ENCODE measurements at places on chromosomes 16 and 17.

DNA sequence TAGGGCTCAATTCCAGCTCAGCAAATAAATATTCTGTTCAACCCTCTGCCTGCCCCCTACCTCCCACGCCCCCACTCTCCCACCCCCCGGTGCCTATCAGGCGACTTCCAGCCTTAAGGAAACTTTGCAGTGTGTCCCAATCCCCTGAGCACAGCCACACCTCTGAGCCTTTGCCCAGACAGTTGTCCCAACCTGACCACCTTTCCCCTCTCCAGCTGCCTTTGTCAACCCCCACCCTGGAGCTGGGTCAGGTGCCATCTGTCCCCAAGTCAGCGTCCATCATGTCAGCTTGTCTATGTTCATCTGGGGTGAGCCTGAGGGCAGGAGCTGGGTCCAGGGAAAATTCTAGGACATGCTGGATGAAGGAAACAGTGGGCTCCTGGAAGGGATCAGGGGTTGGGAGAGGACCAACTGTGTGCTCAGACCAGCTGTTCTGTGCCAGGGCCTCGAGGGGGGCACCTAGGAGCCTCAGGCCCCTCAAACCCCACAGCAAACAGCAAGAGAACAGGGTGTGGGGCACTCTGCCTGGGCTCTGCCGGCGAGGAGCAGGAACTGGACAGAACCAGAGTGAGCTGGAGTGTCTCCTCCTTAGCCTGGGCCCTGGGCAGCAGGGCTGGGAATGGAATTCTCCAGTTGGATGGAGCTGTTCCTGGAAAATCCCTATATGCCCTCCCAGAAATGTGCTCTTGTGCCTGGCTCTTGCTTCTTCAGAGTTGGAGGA lies 17.8 kb downstream of the CDH16 start:
- no peak overlapping the region for H3K4me3 ChIP-seq
- H3K27me3 ChIP-seq, result peaks cover 2% of the 10 kb centered on the region
- no peak overlapping the region for H3K27ac ChIP-seq
- DNase-seq, result no peak
- peaks cover 1% of the 10 kb centered on the region for H3K36me3 ChIP-seq

- H3K4me3 ChIP-seq, result no peak overlapping the region
- no peaks in the 10 kb centered on the region for H3K4me1 ChIP-seq
- DNase-seq, result no peak
- H3K27ac ChIP-seq, result no peak overlapping the region
- H3K36me3 ChIP-seq, result no peaks in the 10 kb centered on the region
These were observed 36.4 kb upstream of the CES5A start for GRCh38 chr16:55911616-55912015.

DNA sequence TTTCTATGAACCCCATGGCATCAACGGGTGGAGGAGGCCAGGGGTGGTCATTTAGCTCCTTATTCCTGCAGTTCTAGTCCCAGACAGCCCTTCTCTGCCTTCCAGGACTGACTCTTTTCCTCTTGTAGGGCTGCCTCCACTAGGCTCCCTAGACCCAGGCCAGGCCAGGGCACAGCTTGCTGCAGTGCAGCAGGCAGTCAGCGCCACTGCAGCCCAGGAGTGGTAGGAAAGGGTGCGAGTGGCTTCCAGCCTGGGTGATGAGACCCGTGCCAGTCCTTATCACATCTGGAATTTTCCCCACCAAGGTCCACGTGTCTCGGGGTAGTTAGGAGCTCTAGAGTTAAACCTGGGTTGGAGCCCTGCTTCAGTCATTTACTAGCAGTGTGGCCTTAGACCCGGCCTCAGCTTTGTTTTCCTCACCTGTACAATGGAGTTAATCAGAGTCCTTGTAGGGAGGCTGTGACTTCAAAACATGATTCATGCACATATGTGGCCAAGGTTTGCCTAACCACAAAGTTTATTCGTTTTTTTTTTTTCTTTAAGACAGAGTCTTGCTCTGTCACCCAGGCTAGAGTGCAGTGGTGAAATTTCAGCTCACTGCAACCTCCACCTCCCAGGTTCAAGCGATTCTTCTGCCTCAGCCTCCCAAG lies 4.7 kb downstream of the SLC5A11 start:
- H3K36me3 ChIP-seq, result no peaks in the 10 kb centered on the region
- DNase-seq, result no peak
- no peak overlapping the region for H3K27ac ChIP-seq
- no peak overlapping the region for H3K4me3 ChIP-seq
- no peaks in the 10 kb centered on the region for H3K4me1 ChIP-seq

DNA sequence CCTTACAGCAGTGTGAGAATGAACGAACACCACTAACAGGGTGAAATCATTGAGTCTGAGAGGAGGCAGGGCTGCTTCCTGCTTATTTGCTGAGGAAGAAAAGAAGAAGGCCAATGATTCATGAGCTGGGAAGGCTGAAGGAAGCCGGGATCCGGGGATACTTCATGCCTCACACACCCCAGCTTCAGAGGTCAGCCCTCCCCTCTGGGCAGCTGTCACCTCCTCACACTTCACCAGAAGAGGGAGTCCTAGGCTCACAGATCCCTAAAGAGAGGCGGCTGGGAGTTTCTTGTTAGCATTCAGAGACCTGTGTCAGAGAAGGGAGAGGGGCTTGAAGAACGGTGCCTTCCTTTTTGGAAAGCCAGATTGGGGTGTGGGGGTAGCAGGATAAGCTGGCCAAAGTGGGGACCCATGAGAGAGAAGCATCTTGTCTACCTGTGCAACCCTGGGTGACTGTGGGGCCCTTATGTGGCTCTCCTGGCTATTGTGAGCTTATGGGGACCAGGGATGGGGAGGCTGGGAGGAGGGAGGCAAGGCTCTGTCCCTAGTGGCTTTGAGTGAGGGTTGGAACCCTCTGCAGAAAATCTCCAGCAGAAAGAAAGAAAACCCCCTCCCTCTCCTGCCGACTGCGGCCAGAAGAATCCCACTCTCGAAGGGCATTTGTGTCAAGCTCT lies 94.6 kb downstream of the RGS9 start:
- peaks cover 2% of the 10 kb centered on the region for H3K36me3 ChIP-seq
- DNase-seq, result peak; percentile 42
- no peak overlapping the region for H3K4me3 ChIP-seq
- H3K27ac ChIP-seq, result no peak overlapping the region
- peaks cover 27% of the 10 kb centered on the region for H3K27me3 ChIP-seq

DNA sequence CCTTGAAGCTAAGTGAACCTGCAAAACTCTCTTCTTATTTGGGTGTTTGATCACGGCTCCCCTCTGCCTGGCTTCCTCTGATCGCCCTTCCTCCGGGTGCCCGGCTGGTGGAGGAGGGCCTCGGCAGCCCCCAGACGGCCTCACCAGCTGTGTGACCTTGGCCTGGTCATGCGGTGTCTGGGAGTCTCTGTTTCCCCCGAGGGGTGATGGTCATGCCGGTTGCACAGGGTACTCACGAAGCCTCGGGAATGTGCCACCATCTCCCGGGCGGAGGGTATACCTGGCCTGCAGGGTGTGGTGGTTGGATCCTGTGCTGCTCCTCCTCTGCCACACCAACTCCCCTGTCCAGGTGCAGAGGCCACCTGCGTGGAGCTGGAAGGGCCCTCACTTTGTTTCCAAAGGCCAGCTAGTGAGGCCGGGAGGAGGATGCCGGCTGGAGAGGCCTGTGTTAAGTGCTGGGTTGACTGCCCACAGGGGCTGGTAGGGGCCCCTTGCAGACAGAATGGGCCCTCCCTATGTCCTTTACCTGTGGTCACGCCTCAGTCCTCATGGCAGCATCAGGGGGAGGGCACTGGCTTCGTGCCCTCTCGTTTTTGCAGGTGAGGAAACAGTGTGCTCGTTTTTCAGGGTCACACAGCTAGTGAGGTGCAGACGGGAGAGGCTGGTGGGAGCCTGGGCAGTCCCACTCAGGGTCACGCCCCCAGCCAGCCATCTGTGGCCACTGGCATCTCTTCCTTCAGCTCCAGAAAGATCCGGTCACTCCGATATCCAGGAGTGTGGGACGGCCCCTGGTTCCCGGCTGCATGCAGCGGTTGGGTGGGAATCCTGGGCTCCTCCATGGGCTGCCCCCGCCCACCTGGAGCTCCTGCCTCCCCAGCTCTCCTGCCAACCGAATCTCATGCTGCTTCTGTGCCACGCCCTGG lies 148.5 kb upstream of the GSE1 start:
- no peaks in the 10 kb centered on the region for H3K36me3 ChIP-seq
- H3K27me3 ChIP-seq, result peaks cover 23% of the 10 kb centered on the region
- no peaks in the 10 kb centered on the region for H3K4me1 ChIP-seq
- DNase-seq, result no peak
- H3K27ac ChIP-seq, result no peak overlapping the region

GRCh38 chr16:29994600-29995323 lies 655 bp downstream of the HIRIP3 start:
- H3K4me1 ChIP-seq, result peaks cover 38% of the 10 kb centered on the region
- H3K27me3 ChIP-seq, result no peaks in the 10 kb centered on the region
- peak overlapping the region; percentile 96 for H3K27ac ChIP-seq
- DNase-seq, result peak; percentile 70

DNA sequence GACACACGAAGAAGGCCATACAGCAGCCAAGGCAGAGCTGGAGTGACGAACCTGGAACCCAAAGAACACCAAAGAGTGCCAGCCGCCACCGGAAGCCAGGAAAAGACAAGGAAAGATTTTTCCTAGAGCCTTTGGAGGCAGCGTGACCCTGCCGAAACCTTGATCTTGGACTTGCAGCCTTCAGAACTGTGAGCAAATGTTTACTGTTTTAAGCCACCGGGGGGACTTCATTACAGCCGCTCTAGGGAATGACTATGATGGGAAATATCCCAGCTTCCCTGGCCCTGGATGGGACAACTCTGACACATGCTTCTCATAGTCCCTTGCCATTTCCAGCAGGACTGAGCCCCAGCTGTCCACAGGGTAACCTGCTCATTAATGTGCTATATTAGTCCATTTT lies 270.6 kb downstream of the HAPSTR1 start:
- DNase-seq, result no peak
- H3K27me3 ChIP-seq, result no peaks in the 10 kb centered on the region
- H3K27ac ChIP-seq, result no peak overlapping the region
- H3K36me3 ChIP-seq, result no peaks in the 10 kb centered on the region

DNA sequence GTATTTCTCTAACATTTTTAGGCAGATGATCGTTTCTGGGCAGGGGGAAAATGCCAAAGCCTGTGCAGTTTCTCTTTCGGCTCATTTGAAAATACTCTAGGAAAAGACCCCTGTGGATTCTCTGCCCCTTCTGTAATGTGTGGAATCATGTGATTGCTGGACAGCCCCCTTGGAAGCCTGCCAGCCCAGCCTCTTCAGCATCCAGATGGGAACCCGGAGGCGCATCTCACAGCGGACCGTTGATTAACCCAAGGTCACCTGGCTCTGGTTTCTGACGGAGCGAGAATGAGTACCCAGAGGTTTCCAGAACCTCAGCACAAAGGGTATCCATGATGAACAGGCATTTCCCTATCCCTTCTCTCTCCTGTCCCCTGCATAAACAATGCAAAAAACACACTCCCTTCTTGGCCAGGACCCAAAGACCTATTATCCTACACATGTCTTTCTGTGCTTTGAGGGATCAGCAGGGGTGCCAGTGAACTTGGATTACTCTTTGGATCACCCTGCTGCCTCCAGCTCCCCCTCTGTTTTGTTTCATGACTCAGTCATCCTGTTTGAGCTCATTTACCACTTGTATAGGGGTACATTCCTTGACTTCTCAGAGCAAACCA lies 957.1 kb upstream of the RBFOX1 start:
- no peaks in the 10 kb centered on the region for H3K27me3 ChIP-seq
- DNase-seq, result no peak
- no peaks in the 10 kb centered on the region for H3K4me1 ChIP-seq
- H3K36me3 ChIP-seq, result no peaks in the 10 kb centered on the region
- H3K27ac ChIP-seq, result no peak overlapping the region

DNA sequence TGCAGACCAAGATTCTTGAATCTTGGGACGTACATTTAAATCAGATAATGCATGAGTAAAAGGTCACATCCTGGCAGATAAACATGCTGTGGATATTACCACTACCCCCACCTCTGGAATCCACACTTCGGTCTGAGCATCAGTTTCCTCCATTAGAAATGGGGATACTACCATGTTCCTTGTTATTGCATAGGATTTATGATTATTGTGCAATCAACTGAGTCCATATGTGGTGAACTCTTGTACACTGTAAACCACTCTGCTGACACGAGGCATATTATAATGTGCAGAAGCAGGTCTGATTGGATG lies 108.7 kb downstream of the VAT1L start:
- no peak for DNase-seq
- no peaks in the 10 kb centered on the region for H3K36me3 ChIP-seq
- H3K27ac ChIP-seq, result no peak overlapping the region
- H3K4me1 ChIP-seq, result no peaks in the 10 kb centered on the region

GRCh38 chr16:88696441-88696840 lies 9.8 kb downstream of the RNF166 start:
- no peaks in the 10 kb centered on the region for H3K27me3 ChIP-seq
- no peak overlapping the region for H3K4me3 ChIP-seq
- H3K4me1 ChIP-seq, result peaks cover 36% of the 10 kb centered on the region
- DNase-seq, result no peak

GRCh38 chr16:73323880-73324279 lies 276.0 kb upstream of the ZFHX3 start:
- no peak overlapping the region for H3K27ac ChIP-seq
- no peaks in the 10 kb centered on the region for H3K27me3 ChIP-seq
- no peak for DNase-seq
- H3K36me3 ChIP-seq, result no peaks in the 10 kb centered on the region

- H3K27me3 ChIP-seq, result peaks cover 2% of the 10 kb centered on the region
- H3K27ac ChIP-seq, result no peak overlapping the region
- DNase-seq, result no peak
These were observed 29.7 kb upstream of the KRT17 start for GRCh38 chr17:41653892-41654677.

DNA sequence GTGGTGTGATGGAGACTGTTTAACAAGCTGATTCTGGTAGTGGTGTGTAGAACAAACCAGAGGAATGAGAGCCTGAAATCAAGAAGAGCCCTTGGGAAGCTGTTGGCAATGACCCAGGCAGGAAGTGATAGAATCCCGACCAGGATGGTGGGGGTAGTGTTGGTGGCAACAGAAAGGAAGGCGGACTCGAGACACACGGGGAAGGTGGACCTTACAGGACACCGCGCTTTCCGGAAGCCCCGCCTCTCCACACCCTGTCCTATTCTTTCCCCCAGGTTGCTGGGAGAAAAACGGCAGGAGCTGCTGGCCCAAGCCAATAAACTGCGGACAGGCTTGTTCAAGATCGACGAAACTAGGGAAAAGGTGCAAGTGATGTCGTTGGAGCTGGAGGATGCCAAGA lies 30.0 kb upstream of the KDM6B start:
- H3K27me3 ChIP-seq, result peaks cover 2% of the 10 kb centered on the region
- H3K4me3 ChIP-seq, result no peak overlapping the region
- no peaks in the 10 kb centered on the region for H3K4me1 ChIP-seq
- H3K36me3 ChIP-seq, result no peaks in the 10 kb centered on the region
- DNase-seq, result no peak

- H3K27ac ChIP-seq, result no peak overlapping the region
- no peak overlapping the region for H3K4me3 ChIP-seq
- no peaks in the 10 kb centered on the region for H3K36me3 ChIP-seq
- H3K4me1 ChIP-seq, result peaks cover 6% of the 10 kb centered on the region
- DNase-seq, result no peak
These were observed 25.8 kb downstream of the TTYH2 start for GRCh38 chr17:74239172-74239571.
